RPMI7951 (cell line): ENCODE measurements at places on chromosomes 2 and 18.

DNA sequence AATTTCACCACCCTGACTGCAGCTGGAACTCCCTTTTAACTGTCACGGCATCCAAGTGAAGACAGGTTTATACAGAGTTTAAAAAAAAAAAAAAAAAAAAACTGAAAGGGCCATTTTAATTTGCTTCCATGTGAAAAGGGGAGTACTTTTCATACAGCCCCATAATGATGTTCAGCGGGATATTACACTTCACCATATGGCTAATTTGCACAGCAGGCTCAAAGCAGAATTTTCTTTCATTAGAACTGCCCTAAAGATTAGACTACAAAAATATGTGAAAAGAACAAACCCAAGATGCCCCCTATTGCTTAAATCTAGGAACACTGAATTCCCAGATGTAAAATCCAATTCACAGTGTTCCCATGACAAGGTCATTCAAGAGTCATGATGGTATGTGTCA lies 301.8 kb downstream of the EXOC6B start:
- no peak for DNase-seq

GRCh38 chr18:26052505-26052904 lies 37.9 kb downstream of the SS18 start:
- peak; percentile 6 for DNase-seq

DNA sequence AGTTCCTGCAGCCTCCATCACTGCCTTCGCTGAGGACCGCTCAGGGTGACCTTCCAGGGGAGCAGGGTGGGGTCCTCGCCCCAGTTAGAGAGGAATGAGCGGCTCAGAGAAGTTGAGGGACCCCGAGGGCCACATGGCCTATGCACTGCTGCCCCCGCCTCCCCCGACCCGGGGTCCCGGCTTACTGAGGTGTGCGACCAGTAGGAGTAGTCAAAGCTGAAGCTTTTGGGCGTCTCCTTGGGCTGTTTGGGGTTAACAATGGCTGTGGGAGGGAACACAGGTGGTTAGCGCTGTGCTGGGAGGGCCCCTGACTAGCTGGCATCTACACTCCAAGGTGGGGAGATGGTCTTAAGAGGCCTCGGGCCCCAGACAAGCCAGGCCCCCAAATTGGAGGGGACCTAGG lies 31.0 kb downstream of the KIF1A start:
- no peak for DNase-seq

- no peak for DNase-seq
These were observed 236.8 kb downstream of the SATB2 start for GRCh38 chr2:199220920-199221319.

DNA sequence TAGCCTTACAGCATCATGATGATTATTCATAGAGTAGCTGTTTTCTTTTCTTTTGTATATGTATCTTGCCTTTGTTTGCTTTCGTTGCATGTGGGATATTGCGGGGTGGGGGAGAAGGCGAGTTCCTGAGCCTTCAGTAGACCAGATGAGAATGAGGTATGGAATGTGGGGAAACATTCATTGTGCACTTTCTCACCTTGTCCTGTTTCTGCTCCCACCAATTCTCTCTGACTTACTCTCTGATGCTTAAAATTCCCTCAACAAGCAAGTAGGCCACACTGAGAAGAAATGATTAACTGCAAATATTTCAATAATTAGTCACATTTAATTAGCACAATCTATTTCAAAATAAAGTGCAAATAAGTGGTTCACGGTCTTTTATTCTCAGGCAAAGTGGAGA lies 31.0 kb downstream of the GKN2 start:
- DNase-seq, result no peak
